Naive B cell (primary cell): ENCODE measurements at places on chromosomes 12 and 14.
A peak's percentile ranks its signal among the peaks of the same experiment; 100 is the strongest.

DNA sequence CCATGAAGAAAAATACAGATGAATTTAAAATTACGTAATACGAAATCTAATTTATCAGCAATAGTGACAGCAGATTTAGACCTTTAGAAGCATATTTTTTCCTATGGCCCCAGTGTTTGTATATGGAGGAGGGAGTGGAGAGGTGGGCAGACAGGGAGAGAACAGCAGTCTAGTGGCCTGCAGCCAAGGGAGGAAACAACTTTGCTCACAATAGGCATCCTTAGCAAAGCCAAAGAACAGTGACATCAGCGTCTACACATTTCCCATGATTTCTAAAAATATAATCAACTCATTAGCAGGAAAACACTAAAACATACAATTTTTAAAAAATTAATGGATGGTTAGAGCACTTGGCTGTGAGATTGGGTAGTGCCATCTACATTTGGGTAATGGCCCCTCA is 622.6 kb upstream of the ATP2B1 start:
- no peak for DNase-seq

DNA sequence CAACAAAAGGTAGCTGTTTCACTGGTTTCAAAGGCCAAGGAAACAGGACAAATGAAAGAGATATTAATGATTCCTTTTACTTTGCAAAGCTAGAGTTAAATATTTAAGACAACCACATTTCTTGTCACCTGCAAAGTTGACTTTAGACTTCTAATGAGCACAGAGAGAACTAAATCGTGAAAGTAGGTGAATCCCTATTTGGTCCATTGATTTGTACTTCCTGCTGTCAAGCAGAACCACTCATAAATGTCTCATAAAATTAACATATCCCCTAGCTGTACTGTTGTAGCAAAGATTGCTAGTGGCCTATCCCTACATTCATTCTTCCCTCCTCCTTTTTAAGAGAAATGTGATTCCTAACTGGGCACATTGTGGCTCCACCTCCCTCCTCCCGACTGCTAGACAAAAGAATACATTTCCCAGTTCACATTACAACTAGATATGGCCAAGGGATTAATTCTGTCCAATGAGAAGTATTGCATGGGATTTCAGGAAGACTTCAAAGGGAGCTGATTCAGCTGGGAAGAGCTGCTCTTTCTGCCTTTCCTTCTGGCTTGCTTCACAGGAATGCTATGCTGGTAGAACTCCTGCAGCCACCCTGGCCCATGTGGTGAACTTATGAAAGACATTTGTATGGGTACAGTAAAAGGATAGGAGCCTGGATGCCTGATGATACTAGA is 227.5 kb upstream of the ABCD2 start:
- DNase-seq, result peak; percentile 10

- DNase-seq, result no peak
These were observed 26.2 kb downstream of the AMN start for GRCh38 chr14:102948698-102949061.

- no peak for DNase-seq
These were observed 25.8 kb upstream of the CLEC4E start for GRCh38 chr12:8566525-8566924.

DNA sequence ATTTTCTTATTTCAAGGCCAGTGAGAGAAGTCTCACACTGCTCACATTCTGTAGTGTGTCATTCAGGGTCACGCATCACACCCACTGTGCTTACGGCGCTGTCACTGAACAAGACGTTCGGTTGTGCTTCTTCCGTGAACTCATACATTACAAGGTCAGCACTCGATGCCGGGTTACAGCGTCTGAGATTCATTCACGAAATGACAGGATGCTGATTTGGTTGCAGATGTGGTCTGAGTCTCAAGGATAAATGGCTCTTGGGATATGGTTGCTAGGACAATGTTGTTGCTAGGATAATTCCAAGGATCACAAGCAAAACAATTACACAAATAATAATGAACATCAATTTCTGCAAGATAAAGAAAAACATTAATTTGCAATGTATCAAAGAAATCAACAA is 47.4 kb downstream of the STX2 start:
- no peak for DNase-seq

DNA sequence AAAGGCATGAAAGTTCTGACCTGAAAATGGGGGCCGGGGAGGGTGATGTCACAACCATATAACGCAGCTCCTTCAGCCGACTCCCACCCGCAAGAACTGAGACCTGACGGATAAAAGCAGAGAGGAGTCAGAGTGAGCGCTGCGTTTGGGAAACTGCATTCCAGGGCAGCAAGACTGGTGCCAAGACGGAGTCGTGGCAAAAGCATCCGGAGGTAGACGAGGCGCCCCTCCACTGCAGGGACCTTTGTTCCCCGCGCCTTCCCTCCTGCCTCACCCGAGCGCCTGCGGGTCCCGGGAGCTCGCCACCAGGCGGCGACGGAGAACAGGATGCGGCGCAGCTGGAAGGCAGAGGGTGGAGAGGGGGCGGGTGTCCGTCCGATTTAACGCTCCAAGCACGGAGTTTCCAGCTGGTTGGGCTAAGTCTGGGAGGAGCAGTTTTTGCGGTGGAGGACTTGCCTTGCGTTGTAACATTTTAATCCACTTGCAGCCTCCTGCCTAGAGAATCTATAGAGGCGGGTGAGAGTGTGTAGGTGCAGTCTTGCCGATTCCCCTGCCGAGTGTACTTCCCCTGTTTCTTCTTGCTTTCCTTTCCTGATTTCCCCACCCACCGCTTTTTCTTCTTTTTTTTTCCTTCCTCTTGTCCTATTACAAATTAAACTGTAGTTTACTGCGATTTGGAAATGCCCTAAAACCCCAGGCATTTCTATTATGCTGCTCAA is 1.2 kb upstream of the CPNE8 start:
- DNase-seq, result peak; percentile 49

- DNase-seq, result no peak
These were observed 16.9 kb upstream of the PPP1R1A start for GRCh38 chr12:54605138-54605970.

DNA sequence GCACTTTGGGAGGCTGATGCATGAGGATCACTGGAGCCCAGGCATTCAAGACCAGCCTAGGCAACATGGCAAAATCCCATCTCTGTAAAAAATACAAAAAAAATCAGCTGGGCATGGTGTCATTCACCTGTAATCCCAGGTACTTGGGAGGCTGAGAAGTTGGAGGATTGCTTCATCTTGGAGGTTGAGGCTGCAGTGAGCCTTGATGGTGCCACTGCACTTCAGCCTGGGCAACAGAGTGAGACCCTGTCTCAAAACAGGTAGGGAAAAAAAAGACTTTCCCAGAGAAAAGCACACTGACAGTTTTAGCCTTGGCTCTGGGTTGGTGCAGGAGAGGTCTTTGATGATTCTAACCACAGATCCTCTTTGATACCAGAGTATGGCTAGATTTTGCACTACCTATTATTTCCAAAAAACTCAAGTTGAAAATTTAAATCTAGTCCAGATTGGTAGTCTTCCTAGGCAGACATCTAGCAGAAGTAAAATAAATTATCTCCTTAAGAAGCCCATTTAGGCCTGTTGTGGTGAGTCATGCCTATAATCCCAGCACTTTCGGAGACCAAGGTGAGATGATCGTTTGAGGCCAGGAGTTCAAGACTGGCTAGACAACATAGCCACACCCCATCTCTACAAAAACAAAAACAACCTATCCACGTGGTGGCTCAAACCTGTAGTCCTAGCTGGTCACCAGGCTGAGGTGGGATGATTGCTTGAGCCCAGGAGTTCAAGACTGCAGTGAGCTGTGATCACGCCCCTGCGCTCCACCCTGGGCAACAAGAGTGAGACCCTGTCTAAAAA is 18.6 kb downstream of the LARP4 start:
- DNase-seq, result no peak
